ENCODE measurements at places on chromosomes 4 and X.

- no peak for DNase-seq
Measured at GRCh38 chrX:5702890-5703289, 525.8 kb downstream of the NLGN4X start.

DNA sequence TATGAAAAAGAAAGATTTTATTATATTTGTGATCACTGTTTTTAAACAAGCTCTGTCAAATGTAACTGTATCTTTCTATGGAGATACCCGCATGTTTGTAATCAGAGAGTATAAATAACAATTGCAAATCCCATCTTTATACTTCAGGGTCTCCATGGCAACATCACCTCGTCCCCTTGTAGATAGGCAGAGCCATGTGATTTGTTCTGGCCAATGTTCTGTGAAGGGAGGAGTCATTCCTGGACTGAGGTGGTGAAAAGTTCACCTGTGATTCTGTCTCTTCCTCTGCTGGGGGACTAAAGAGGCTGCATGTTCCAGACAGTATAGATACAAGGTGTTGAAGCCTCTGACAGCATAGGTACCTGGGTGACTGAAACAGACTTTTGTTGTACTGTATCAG, 45.6 kb upstream of the MED14 start:
- DNase-seq = no peak

DNA sequence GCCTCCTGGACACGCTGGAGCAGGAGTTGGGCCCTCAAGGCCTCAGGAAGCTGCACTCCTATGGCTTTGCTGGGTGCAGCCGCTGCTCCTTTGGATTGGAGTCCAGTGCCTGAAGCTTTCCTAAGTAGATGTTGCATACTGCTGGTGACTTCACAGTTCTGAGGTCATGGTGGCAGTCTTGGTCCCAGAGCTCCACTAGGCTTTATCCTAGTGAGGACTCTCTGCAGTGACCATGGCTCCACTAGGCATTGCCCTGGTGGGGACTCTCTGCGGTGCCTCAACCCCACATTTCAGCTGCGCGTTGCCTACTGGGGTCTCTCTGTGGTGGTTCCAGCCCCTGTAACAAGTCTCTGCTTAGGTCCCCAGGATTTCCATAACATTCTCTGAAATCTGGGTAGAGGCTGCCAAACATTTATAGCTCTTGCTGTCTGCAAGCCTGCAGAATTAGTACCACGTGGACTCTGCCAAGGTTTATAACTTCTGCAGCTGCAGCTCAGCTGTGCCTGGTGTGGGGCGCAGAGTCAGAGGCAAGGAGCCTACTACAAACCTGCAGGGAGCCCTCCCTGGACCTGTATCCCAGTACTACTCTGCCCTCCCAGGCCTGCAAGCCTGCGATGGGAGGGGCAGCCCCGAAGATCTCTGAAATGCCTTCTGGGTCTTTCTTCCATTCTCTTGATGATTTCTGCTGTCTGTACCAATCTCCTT, 46.0 kb upstream of the NFKB1 start:
- no peak for DNase-seq

DNA sequence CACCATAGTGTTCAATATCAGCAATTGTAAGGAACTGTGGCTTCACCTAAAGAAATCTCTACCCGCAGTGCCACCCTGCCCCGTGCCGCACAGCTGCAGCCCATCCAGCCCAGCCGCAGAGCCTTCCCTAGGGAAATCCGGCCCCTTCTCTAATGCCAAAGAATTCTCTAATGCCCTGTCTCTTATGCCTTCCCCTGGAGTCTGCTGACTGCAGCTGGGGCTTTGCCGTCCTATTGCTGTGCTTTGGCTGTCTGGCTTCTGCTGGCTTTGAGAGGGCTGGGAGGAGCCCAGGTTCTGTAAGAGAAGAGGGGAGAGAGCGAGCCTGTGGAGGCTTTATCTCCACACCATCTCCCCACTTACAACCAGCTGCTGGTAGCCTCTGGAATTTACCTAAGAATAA, 85.9 kb upstream of the HELT start:
- no peak for DNase-seq
